Nucleus accumbens (tissue), 56 donors: ENCODE measurements at places on chromosomes 3 and 15.

DNA sequence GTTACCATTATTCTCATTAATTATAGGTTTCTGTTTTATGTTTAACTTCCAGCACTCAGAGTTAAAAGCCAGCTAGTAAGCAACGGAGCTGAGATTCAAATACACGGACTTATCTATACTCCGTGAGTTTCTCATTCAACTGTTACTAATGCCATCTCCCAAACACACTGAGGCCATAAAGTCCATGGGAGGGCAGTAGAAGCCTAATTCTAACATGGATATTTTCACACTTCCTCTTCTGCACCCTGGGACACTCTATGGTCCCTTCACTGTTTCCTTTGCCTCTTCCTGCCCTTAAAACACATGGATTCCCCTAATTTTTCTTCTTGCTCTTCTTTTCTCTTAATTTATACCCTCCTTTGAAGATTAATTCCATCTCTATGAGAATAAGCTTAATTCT, 245.0 kb downstream of the KLF13 start:
- no peak for DNase-seq

DNA sequence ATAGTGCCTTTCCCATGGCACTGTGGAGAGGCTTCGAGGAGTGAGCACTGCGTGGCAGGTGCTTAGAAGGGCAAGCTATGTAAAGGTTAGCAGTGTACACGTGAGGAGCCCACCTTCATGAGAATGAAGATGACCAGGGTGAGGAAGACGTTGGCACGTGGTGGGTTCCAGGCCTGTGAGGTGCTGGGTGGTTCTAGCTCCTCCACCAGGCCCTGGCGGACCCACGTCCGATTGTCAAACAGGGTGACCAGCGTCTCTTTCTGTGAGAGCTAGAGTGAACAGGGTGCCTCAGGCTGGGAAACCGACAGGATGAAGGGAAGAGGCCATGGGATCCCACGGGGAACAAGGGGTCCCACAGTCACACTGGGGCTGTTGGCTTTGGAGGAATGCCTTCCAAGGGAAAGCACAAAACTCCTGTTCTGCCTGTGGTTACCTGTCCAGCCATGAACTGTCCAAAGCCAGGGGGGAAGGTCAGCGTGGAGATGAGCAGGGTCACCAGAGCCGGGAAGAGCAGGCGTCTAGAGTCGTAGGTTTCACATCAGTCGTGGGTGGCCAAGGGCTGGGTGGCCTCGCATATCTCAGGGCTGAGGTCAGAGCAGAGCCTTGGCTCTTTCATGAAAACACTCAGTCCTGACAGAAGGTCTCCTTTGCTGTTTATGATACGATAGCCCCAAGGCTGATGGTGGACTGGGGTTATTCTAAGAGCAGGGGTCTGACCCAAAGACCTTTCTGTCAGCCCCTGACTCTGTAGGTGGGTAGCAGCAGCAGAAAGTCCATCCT, 6.0 kb downstream of the CLCN2 start:
- no peak for DNase-seq

DNA sequence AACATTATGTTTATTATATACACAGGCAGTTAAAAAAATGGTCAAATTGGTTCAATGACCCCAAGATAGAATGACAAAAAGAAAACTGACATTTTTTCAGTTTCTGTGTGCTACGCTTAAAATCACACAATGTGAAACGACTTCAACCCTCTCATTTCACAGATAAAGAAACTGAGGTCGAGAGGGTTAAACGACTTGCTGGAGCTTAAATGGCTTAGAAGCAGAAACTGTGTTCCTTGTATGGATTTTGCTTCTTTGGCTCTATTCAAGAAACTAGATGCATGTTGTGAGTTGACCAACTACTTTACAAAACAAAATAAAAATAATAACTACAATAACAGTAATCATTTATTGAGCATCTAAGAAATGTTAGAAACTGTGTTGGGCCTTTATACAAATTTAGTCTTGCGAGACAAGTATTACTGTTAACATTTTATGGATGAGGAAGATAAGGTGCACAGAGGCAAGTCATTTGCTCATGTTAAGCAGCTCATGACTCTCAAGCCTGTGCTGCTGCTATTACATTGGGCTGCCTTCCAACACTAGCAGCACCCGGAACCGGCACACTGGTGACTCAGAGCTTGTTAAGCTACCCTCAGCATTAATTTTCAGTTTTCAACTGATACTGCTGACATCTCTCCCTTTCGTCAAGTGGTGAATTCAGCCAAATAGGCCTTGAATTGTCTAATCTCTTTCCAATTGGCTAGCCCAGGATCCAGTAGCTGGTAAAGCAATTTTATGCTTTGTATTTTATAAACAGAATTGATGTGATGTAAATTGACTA, 487.6 kb downstream of the NAALADL2 start:
- no peak for DNase-seq

- no peak for DNase-seq
These were observed 242.2 kb downstream of the SLCO3A1 start for GRCh38 chr15:92095693-92096092.

GRCh38 chr3:45017821-45018220, 8.3 kb upstream of the CLEC3B start:
- DNase-seq: no peak
